ENCODE measurements at places on chromosomes 5 and 9.

DNA sequence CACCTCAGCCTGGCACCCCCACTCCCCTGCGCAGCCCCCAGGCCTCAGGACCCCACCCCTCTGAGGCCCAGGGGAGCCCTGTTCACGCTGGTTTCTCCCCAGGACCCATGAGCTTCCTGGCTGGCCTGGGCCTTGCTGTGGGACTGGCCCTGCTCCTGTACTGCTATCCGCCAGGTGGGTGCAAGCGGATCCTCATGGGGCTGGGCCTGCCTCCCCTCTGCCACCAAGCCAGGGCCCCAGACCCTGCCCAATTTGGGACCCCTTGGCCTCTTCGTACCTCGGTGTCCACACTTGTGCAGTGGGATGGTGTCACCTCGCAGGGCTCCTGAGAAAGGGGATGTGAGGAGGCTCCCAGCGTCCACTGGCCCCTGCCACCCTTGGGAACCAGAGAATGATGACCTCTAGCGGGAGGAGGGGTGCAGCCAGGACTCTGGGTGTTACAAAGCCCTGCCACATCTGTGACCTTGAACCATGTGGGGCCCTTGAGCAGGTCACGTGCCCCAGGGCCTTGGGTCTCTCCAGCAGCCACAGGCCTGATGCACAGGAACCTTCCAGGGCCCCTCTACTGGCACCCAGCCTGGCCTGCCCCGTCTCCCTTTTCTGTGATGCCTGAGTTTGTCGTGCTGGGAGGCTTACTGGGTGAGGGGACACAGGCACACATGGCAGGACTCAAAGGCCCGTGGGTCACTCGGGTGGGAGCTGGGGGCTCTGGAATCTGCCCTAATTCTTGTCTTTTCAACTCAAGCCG, 16.3 kb downstream of the CARD19 start:
- no peak for DNase-seq

GRCh38 chr9:15140051-15140450, 167.0 kb downstream of the TTC39B start:
- DNase-seq, result no peak

GRCh38 chr9:5518937-5519319, 8.6 kb downstream of the PDCD1LG2 start:
- DNase-seq, result no peak

DNA sequence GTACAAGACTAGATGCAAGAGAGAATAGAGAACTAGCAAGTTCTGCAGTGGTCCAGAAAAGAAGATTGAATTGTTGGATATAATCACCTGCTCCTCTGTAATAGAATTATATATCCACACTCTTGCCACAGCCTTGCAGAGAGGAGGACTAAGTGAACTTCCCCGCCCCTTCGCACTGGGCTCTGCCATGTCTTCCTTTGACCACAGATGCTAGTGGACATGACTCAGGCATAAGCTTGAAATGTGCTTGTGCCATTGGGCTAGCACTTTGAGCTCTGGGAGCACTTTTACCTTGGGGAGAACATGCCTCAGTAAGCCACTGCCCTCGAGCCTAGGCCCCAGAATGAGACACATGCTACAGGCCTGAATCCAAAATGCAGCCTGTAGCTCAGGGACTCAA, 113.5 kb upstream of the RASA1 start:
- DNase-seq, result no peak

GRCh38 chr5:67235399-67236110, 39.0 kb upstream of the CD180 start:
- no peak for DNase-seq

DNA sequence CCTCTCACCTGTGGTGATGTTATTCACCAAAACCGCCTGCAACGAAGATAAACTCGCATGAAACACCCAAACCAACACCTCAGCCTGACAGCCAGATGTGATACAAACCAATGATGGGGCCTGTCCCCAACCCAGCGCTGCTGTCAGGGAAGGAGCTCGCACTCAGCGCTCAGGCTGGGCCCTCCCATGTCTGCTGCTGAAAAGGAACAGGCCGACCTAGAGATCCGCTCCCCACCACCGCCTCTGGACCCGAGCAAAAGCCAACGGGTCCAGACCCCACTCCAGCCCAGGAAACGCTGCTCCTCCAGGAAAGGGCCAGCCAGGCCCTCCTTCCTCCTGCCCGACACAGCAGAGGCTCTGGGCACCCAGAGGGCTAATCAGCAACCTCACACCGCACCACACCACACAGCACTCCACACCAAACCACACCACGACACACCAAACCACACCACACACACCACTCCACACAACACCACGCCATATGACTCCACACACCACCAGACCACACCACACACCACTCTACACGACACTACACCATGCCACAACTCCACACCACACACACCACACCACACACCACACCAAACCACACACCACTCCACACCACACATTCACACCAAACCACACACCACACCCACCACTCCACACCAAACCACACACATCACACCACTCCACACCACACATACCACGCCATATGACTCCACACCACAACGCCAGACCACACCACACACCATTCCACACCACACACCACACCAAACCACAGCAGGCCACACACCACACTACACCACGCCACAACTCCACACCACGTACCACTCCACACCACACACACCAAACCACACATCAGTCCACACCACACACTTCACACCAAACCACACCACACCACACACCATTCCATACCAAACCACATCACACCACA, 46.5 kb downstream of the GOLM1 start:
- no peak for DNase-seq

DNA sequence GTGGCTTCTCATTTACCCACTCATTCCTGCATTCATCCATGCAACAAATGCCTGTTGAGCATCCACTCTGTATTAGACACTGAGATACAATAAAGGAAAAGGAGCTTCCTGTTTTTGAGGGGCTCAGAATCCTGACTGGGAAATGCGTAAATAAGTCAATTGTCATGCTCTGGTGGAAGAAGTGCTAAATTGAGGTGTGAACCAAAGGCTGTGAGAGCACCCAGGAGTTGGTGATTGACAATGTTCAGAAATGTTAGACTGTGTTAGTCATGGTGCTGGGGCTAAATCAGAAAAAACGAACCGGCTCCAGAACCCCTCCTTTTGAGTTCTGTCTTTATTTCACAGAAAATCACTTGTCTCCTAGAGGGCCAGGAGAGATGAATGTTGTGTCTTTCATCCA, 558.6 kb upstream of the SGCD start:
- DNase-seq, result no peak

GRCh38 chr9:127092041-127092608, 30.3 kb downstream of the ANGPTL2 start:
- DNase-seq, result no peak

DNA sequence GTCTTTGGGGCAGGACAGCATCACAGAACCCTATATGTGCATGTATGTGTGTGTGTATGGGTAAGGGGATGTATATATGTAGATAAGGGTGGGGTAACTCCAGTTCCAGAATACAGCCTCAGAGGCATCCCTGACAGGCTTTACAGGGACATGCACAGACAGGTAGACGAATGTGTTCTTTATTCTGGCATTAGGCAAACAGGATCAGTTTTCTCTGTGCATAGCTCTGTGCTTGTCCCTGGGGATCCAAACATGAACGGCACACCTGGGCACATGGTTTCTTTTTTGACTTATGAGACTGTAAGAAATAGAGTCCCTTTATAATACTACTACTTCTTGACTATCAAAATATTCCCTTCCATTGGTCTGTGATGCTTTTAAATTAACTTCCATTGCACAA, 120.6 kb downstream of the TRIO start:
- no peak for DNase-seq

DNA sequence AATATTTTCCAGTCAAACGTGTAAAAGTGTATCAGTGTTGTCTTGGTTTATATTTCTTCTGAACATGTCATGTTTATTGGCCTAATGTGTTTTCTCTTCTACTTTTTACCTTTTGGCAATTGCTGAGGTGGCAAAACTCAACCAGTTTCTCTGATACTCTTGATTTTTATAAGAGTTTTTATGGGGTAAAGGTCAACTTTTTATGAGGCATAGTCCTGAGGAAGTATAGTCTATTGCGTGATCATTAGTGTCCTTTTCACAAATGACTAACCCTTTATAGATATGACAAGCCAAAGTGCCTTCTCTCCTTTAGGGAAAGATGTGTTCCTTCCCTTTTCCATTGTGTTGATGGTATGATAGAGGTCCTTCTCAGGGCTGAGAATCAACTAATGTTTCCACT, 32.9 kb downstream of the OCLN start:
- DNase-seq, result no peak

DNA sequence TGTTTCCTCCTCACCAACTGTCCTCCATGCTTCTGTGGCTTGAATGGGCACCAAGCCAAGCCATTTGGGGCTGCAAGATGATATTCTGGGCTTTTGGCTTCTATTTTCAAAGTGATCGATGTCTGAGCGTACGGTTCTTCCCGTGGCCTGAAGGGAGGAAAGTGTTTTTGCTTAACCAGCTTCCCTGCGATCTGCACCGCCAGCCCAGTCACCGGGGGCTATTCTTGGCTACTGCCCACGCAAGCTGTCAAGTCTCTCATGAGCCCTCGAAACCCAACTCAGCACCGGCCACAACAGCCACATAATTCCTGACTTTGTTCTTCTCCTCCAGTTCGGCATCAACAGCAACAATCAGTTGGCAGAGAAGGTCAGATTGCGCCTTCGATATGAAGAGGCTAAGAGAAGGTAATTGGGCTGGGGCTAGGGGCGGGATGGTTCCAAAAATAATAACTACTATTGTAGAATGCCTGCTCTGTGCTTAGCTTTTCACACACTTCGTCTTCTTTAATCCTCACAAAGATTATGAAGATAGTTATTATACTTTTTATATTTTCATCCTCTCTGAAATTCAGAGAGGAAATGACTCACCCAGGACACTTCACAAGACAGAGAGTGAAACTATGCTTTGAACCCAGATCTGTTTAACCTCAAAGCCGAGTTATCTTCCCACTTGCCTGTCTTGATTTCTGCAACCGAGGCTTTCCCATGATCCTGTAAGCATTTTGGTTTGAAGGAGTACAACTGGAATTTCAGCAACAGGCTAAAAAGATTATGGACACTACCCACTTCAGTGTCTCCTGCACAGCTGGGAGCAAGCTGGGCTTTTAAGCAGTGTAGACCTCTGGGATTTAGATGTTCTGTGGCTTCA, 76.4 kb upstream of the RARS1 start:
- DNase-seq, result no peak

DNA sequence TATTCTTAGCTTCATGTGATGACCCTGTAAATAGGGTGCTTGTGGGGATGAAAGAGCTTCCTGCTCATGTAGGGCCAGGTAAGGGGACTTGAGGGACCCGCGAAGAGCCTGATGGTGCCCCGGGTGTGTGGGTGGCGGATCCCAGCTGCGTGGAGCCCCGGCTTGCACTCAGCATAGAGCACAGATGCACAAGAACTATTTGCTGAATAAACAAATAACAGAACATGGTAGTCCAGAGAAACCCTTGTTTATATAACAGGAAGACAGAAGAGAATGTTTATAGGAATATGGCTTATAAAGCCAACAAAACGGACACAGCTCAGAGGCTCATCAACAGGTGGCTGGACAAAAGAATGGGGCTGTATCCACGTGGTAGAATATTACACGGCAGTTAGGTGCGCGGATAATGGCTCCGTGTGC, 106.9 kb upstream of the COL5A1 start:
- DNase-seq, result no peak

GRCh38 chr9:127213859-127214258, 50.7 kb upstream of the GARNL3 start:
- no peak for DNase-seq

DNA sequence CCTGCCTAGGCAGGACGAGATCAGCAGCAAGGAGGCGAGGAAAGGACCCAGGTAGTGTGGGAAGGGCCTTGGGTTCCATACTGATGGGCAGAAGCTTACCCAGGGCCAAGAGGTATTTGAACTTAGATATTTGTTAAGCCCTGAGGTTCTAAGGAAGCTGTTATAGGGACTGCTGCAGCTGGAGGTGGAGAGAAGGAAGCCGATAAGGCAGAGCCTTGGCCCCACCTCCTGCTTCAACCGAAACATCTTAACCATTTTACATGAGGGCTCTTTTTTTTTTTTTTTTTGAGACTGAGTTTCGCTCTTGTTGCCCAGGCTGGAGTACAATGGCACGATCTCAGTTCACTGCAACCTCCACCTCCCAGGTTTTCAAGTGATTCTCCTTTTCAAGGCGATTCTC, 8.6 kb upstream of the AQP3 start:
- DNase-seq, result no peak

DNA sequence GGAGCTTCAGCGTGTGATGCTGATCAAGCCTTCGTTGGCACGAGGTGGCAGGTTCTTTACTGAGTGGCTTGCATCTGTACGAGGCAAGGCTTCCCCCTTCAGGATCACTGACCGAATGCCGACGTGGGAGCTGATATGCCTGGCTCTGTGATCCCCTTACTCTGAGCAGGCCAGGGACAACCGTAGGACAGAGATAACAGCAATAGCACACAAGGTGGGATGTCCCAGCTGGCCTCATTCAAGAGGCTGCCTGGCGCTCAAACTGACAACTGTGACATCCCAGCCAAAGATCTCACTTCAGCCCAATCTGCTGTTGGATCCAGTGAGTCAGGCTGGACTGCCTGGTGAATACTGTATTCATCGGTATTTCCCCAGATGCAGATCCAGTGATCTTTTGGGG, 199.4 kb upstream of the PANK3 start:
- no peak for DNase-seq

- no peak for DNase-seq
These were observed 166.5 kb upstream of the PHYKPL start for GRCh38 chr5:178398901-178399700.

DNA sequence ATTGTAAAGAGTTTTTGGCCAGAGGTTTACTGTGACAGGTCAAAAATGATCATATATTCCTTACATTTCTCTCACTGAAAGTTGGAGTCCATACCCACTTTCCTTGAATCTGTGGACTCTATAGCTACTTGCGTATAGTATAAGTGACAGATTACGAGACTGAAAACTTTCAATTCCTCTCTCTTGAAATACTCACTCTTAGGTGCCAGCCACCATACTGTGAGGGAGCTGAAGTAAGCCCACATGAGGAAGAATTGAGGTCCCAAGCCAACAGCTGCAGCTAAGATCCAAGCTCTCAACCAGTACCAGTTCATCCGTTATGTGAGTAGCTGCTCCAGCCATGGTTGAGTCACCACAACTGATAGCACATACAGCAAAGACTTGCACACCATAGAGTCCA, 128.1 kb upstream of the FAM174A start:
- no peak for DNase-seq

Measured in GM12892 (cell line).